ENCODE measurements at places on chromosomes 4 and X.
A peak's percentile ranks its signal among the peaks of the same experiment; 100 is the strongest.

DNA sequence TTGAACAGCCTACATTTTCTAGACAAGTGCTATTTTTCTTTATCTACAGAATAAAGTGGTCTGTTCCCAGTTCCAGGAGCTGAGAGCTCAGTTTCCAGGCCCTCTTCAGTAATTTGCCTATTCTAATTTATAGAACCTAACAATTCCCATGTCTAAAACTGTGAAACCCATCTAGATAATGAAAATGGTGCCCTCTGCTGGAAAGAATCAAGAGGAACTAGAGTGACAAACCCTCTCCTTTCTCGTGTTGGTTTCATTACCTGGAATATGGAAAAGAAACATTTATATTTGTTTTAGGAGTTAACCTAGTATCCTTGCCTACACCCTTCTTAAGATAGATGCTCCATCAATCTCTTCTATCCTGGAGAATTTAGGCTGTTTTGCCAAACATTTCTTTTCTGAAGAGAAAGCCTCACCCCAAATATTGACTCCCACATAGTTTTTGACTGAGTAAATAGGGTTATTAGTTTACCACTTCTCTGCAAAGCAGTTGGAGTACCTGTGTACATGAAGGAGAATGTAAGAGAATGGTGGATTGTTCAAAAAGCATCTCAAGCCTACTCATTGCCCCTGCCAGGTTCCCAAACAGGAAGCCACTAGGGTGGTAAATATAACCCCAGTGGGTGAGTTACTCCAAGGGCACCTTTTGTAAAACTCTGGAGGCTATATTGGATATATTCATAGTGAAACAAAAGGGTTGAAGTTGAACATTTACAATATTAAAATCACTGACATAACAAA, 121.6 kb downstream of the RASL11B start:
- DNase-seq, result no peak

GRCh38 chr4:32429151-32429550, 1709.0 kb downstream of the PCDH7 start:
- no peak for DNase-seq

GRCh38 chrX:134537179-134537955, 77.4 kb downstream of the HPRT1 start:
- no peak for DNase-seq

DNA sequence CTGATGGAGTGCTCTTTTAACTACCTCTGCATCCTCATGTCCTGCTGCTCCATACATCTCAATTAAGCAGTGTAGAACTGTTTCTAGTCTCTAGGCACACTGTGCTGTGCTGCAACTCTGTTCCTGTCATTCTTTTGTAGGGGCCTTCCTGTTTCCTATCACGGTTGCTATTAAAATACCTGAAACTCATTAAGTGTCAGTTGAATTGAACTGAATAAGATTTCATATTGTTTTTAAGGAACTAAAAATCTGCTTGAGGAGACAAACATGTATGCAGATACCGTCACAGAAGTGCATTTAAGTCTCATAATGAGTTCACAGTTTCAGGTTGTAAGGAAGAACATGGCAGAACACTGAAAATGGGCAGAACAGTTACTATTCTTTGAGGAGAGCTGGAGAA, 170.1 kb downstream of the LARP7 start:
- no peak for DNase-seq

- no peak for DNase-seq
Measured at GRCh38 chr4:78627046-78627965, 75.7 kb downstream of the ANXA3 start.

DNA sequence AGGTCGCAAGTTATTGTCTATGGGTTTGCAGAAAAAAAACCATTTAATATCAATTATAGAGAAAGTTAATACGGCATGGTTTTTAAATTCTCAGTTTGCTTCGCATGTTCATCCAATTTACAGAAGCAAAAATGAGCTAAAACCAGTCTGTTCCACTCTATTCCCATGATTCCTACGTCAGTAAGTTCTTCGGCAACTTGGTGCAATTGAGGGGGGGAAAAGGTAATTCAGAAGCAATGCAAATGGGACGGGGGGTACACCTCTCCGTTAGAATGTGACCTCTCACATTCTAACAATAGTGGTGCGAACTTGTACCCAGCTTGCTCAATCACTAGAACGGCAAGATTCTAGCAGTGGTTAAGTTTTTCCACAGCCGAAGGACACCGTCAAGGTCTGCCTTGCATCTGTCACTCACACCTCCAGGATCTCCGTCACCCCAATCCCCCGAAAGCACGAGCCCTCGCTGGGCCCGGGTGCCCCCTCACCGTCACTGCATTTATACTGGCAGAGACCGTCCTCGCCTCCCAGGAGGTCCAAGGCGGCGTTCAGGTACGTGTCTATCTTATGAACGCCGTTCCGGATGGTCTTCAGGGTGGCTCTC, 653 bp downstream of the PLA2G12A start:
- peak; percentile 37 for DNase-seq

DNA sequence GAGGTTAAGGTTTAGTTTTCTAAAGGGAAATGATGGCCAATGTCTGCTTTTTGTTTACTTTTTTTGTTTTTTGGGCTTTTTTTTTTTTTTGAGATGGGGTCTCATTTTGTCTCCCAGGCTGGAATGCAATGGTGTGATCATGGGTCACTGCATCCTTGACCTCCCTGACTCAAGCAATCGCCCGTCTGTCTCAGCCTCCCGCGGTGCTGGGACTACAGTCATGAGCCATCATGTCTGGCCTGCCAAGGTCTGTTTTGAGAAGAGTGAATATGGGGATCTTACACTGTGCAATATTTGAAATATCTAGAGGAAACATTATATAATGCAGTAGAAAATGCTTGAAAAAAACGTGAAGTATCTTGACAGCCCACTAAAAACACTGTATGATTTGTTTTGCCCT, 162.5 kb downstream of the GASK1B start:
- DNase-seq, result no peak

DNA sequence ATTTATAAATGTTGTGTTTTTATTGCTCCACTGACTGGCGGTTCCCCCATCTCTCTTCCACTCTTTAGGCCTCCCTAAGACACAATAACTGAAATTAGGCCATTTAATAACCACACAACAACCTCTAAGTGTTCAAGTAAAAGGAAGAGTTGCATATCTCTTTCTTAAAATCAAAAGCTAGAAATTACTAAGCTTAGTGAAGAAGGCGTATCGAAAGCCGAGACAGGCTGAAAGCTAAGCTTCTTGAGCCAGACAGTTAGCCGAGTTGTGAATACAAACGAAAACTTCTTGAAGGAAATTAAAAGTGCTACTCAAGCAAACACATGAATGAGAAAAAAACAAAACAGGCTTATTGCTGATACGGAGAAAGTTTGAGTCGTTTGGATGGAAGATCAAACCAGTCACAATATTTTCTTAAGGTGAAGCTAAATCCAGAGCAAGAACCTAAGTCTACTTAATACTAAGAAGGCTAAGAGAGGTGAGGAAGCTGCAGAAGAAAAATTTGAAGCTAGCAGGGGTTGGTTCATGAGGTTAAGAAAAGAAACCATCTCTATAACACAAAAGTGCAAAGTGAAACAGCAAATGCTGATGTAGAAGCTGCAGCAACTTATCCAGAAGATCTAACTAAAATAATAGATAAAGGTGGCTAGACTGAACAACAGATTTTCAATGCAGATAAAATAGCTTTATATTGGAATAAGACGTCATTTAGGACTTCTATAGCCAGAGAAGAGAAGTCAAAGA, 194.0 kb upstream of the TTC29 start:
- no peak for DNase-seq

- DNase-seq, result no peak
Measured at GRCh38 chrX:4315891-4316290, 602.4 kb upstream of the PRKX start.

DNA sequence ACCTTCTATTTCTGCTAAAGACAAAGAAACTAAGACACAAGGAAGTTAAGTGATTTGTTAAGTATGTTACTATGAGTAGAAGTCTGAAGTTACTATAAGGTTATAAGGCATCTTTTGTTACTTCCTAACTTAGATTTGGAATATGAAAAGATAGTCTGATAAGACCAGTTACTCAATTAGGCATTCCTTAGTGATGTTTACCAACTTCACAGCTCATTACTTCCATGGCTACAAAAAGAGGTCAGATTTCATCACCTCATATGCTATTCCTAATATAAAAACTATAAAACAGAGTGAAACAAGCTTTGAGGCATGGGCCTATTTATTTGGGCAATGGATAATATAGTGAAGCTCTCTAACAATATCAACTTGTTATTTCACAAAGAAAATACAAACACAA, 143.1 kb downstream of the TBCK start:
- no peak for DNase-seq

DNA sequence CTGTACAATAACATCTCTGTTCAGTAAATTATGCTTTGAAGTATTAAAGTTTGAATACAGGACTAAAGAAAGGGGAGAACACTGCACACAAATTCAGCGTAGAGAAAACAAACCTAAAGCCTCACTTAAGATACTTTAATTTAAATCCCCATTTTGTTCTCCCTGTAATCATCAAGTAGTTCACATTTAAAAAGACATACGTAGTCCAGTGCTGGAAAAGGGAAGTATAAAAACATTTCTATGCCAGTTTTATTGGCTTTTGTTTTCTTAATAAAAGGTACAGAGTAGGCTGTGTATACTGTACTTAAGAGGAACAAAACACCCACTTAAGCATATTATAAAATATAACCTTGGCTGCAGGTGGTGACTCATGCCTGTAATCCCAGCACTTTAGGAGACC, 101.6 kb downstream of the FGF16 start:
- no peak for DNase-seq

GRCh38 chr4:109398928-109399327, 34.7 kb upstream of the SEC24B start:
- no peak for DNase-seq

DNA sequence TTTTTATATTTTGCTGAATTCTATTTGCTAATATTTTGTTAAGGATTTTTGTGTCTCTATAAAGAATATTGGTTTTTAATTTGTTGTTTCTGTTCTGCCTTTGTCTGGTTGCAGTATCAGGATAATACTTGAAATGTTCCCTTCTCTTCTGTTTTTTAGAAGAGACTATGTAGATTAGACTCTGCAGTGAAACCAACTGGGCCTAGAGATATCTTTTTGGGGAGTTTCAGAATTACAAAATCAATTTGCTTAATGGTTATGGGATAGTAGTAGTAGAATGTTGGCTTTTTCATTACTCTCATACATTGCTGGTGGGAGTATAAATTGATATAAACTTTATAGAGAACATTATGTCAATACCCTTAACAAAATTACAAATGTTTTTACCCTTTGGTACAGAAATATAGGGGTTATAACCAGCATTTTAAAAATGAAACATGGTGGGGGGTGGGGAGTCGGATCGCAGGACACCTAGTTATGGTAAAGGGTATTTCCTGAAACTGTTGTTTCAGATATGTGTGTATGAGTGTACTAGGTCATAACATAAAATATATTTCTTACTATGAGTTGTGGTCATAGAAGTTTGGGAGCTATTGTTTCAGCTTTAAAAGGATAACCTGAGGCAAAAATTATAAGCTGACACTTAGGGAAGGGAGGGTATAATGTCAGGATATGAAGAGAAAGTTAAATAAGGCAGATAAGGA, 29.0 kb downstream of the CLOCK start:
- no peak for DNase-seq

- DNase-seq, result no peak
Measured at GRCh38 chr4:89723096-89723495, 113.9 kb downstream of the SNCA start.

- DNase-seq, result no peak
Measured at GRCh38 chr4:147334478-147334877, 146.4 kb upstream of the EDNRA start.

- no peak for DNase-seq
Measured at GRCh38 chr4:40515037-40515397, 114.6 kb downstream of the RBM47 start.

GRCh38 chr4:108825737-108826136, 62.9 kb upstream of the ETNPPL start:
- DNase-seq, result no peak

GRCh38 chrX:109886122-109886761, 116.7 kb upstream of the TMEM164 start:
- peak; percentile 42 for DNase-seq

GRCh38 chr4:60611762-60612496, 588.2 kb upstream of the ADGRL3 start:
- no peak for DNase-seq

GRCh38 chr4:83440148-83440814, 15.3 kb downstream of the HELQ start:
- no peak for DNase-seq
